Esophagus squamous epithelium (tissue), 5 donors: ENCODE measurements at places on chromosomes 12 and 14.

DNA sequence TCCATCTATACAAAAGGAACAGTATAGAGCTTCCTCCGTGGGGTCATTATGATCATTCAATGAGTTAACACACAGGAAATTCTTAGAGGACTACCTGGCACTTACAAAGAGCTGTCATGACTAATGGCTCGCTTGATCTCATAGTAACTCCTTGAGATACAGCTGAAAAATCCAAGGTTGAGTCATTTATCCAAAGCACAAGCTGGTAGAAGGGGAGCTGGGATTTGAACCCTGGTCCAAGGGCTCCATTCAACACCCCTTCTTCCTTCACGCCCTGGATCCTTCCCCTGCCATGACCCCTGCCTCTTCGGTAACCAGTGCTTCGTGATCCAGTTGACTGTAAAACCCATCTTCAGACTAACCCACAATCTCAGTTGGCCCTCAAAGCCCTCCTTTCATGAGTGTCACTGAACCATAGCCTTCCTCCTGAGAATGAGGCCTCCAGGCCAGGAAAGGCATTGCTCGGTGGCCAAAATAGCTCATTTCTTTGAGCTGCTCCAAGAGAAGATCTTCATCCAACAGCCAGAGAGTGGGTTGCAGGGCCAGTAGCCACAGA lies 7.8 kb downstream of the ZFP36L1 start:
- no peak for DNase-seq

- no peak for DNase-seq
Measured at GRCh38 chr14:71529848-71530247, 402.4 kb upstream of the RGS6 start.

- DNase-seq = peak; percentile 24
Measured at GRCh38 chr12:12010277-12011039, 60.3 kb upstream of the BCL2L14 start.

- no peak for DNase-seq
Measured at GRCh38 chr12:110590806-110591326, 7.7 kb upstream of the PPTC7 start.

- DNase-seq = no peak
Measured at GRCh38 chr14:99764222-99764706, 28.9 kb upstream of the EML1 start.

GRCh38 chr14:95817271-95817670 lies 59.4 kb upstream of the TUNAR start:
- no peak for DNase-seq

GRCh38 chr14:39372656-39373055 lies 59.6 kb downstream of the FBXO33 start:
- no peak for DNase-seq

- DNase-seq = no peak
Measured at GRCh38 chr12:28114488-28114887, 75.8 kb upstream of the CCDC91 start.

DNA sequence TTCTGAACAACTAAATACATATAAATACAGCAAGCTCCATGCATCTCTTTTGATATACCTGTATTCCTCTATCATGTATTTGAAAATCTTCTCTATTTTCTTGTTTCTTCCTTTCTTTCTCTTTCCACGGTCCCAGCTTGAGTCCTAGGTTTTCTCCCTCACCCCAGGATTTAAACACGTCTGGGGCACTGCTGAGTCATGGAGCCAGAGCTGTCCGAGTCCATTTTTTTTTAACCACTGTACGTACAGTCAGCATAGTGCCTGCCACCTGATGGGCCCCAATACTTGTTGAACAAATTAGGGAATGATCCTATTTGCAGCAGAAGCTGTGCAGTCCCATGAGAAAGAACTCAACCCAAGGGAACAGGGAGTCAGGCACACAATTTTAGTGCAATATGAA lies 158.1 kb downstream of the ATP23 start:
- DNase-seq = no peak

DNA sequence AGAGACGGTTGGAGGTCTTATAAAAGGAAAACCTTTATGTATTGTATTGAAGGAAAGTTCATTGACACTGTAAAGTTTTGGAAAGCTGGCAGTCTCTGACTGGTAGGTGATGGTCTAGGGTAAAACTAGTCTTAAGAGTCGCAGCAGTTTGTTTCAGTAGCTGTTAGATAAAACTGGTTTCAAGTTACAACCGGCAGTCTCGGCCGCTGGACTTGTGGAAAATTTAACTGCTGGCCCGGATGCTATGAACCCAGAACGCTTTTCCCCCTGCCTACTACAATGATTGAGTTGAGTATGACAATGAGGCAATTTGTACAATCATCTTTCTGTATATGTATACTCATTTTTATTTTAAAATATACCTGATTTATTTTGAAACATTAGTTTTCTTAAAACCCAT lies 1426.9 kb downstream of the AACS start:
- no peak for DNase-seq

DNA sequence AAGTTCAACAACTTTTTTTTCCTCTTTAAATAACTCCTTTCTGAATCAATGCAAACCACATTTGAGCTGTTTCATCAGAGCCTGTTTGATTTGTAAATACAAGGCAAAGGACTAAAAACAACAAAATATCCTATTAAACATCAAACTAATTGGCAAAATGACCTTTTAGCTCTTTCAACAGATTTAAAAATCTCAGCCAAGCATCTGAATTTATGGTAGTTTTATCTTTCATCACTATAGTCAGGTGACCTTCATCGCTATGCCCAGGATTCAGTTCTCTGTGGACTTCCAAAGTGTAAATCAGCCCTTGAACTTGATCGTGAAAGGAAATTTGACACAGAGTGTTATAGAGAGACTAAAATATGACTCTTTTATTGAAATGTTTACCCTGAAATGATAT lies 1554.5 kb upstream of the FLRT2 start:
- DNase-seq = no peak

DNA sequence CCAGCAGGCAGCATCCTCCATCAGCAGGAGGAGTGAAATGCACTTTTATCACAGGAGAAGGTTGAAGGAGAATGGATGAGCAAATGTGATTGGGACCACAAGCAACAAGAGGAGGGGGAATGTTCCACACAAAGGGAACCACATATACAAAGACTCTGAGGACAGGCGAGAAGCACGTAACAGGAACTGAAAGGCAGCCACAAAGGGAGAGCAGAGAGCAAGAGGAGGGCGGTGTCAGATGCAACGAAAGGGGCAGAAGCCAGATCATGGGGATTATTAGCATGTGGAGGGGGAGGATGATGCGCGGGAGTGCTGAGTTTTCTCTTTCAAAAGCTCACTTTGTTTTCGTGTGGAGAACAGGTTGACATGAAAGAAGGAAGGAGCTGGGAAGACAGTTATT lies 241.1 kb downstream of the SPTSSA start:
- no peak for DNase-seq

DNA sequence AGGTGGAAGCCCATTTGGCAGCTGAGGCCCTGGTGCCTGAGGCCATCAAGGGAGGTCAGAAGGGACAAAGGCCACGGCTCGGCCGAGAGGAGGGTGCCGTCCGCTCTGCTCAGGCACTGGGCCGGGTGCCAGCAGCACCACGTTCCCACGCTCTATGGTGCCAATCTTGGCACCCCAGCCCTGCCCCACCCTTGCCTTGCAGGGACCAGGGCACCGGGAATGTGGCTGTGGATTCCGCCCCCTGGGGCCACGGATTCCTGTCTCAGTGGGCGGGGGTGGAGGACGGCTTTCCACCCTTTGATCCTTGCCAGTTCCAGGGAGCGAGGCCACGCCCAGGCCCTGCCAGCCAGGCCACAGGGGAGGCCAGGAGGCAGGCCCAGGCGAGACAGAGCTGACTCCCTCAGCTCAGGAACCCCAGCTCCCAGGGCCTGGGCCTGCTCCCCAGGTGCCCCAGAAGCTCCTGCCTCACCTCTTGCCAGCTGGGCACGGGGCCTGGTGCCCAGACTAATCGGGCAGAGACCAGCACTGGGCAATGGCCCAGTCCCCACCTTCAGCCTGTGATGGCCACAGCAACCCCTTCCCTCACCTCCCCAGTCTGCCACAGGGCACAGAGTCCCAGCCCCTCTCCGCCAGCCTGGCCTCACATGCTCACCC lies 26.4 kb upstream of the GPR132 start:
- DNase-seq = no peak

GRCh38 chr14:89268514-89268913 lies 148.5 kb downstream of the FOXN3 start:
- DNase-seq = no peak

GRCh38 chr12:2283916-2284315 lies 231.1 kb downstream of the CACNA1C start:
- DNase-seq = no peak

DNA sequence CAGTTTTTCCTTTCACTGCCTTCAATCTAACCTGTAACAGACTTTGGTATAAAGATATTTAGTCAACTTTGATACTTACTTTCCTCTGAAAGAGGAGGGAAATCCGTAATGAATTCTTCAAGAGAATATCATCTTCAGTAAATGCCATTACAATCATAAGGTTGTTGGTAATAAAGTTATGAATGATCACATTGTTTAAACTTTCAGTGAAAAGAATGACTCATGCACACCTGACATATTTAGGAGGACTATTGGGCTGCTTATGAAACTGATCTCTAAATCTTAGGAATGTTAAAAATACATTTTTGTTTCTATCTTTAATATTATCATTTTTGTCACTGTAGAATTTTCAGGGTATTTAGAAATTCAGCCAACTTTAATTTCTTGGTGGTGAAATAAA lies 474.7 kb downstream of the SLC16A7 start:
- DNase-seq = no peak

- DNase-seq = no peak
Measured at GRCh38 chr12:119044094-119044493, 62.8 kb downstream of the SRRM4 start.

DNA sequence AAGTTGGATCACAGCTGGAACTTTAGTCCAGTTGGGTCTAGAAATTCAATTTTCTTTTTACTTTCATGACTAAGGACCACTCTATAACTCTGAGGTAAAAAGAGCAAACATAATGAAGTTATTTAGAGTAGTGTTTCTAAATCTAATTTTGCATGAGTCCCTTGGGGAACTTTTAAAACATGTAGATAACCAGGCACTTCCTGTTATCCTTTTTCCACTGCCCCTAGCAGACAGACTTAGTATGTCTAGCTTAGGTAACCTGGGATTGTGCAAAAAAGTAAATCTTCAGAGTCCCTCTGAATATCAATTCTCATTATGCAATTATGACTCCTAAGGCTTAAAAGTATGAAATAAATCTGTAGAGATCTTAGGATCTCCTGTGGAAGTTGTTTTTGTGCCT lies 371.2 kb downstream of the DIO2 start:
- DNase-seq = no peak

GRCh38 chr12:6292606-6293005 lies 17.9 kb upstream of the PLEKHG6 start:
- no peak for DNase-seq

DNA sequence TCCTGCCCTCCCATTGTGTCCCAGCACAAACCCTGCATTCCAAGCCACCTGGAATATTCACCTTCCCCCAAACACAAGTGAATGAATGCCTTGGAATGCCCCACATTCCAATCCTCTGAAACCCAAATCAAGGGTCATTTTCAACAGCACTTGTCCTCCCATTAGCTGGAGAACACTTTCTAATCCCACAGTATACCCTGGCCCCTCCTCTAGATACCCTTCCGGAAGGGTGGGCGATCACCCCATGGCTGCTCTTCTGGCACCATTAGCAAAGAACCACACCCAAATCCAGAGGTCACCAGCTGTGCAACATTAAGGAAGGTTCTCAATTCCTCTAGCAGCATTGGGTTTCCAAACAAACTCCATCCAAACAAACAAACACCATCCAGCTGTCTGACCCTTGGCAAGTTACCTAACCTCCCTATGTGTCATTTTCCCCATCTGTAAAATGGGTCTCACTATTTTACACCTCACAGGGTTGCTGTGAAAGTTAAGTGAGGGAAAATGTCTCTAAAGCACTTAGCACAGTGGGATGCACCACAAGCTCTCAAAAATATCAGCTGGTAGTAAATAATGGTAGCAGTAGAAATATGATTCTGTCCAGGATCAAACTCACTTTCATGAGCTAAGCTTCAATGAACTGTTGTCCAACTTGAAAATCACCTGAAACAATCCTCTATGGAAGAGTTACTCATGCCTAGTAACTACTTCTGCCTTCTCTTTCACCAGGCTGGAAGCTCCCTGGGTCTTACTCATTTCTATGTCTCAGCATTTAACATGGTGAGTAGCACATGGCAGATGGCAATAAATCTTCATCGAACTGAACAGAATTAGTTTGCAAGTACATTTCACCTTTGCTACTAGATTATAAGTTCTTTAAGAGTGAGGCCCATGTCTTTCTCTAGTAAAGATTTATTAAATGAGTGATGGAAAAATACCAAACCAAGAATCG lies 5.3 kb downstream of the NUAK1 start:
- no peak for DNase-seq

DNA sequence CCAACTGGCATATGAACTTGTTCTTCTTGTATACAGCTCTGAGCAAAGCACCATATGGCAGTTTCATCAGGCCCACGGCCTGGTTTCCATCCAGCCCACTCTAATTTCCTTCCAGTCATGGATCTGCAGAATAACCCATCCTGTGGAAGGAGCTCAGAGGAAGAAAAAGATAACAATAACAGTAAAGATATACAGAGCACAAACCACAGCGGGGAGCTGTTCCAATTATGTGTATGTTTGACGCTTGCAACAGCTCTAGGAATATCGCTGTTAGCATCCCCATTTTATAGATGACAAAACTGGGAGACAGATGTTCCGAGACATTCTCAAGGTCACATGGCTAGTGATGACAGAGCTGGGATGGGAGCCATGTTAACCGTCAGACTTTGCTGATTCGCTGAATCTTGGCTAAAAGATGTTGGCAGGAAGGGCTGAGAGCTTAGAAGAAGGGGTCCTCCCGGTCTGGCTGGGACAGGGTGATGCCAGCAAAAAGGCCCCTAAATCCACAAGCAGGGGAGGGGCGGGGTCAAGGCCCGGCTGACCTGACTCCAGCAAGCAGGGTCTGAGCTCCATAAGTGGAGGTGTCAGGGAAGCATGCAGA lies 34.4 kb upstream of the CIPC start:
- no peak for DNase-seq

GRCh38 chr12:104656921-104657320 lies 200.2 kb downstream of the CHST11 start:
- DNase-seq = no peak

GRCh38 chr12:55171445-55171844 lies 45.2 kb downstream of the OR9K2 start:
- no peak for DNase-seq
